Smooth muscle cell of the coronary artery (primary cell): ENCODE measurements at places on chromosomes 4 and X. TPM values are rescaled to one million over a fixed set of nuclear protein-coding genes. Genes with fewer than 3 reads are reported as not detected.

Gene ASB9
- not detected in 2 replicates for total RNA-seq

Gene PNMA6F
- total RNA-seq = not detected in 2 replicates

Gene FGB
- 0.08 TPM in 1 of 2 replicates, not detected in the other for total RNA-seq

Gene GAGE1
- total RNA-seq = not detected in 2 replicates

Gene AFP
- total RNA-seq = 0.23 and 0.59 TPM in 2 replicates

Gene SMIM10
- total RNA-seq = 2.3 and 4.8 TPM in 2 replicates

Gene RNF150
- total RNA-seq = 0.30 and 0.59 TPM in 2 replicates

Gene ADAMTS3
- 1.6 and 5.0 TPM in 2 replicates for total RNA-seq

Gene TEX13D
- total RNA-seq = not detected in 2 replicates

Gene SLC4A4
- 1.6 and 2.9 TPM in 2 replicates for total RNA-seq

Gene MAGEA4
- not detected in 2 replicates for total RNA-seq

Gene CLCN5
- 6.0 and 10.8 TPM in 2 replicates for total RNA-seq

Gene GLRA3
- total RNA-seq = not detected in 2 replicates

Gene PDE6B
- 1.4 TPM in 1 of 2 replicates, not detected in the other for total RNA-seq

Gene KIAA0232
- total RNA-seq = 8.0 and 14.8 TPM in 2 replicates

Gene AFF2
- 0.12 and 2.2 TPM in 2 replicates for total RNA-seq

Gene SLC7A11
- 4.4 and 54.7 TPM in 2 replicates for total RNA-seq

Gene GASK1B
- total RNA-seq = 15.8 and 54.2 TPM in 2 replicates

Gene CLDN34
- not detected in 2 replicates for total RNA-seq

Gene SH3RF1
- 8.7 and 19.5 TPM in 2 replicates for total RNA-seq

Gene TRPC3
- total RNA-seq = under 0.01 and 0.59 TPM in 2 replicates

Gene USP26
- not detected in 2 replicates for total RNA-seq

Gene MSANTD1
- 0.23 and 0.35 TPM in 2 replicates for total RNA-seq

Gene PCYT1B
- total RNA-seq = under 0.01 and 0.23 TPM in 2 replicates

Gene TCEAL2
- 0.12 TPM in 1 of 2 replicates, not detected in the other for total RNA-seq

Gene NSUN7
- not detected in 2 replicates for total RNA-seq

Gene ASB12
- total RNA-seq = not detected in 2 replicates

Gene TAPT1
- total RNA-seq = 12.3 and 13.6 TPM in 2 replicates

Gene SPANXN4
- not detected in 2 replicates for total RNA-seq

Gene ALB
- total RNA-seq = not detected in 2 replicates

Gene HGFAC
- not detected in 2 replicates for total RNA-seq

Gene USO1
- total RNA-seq = 48.7 and 99.5 TPM in 2 replicates

Gene KLB
- total RNA-seq = not detected in 2 replicates

Gene EDA
- total RNA-seq = 0.15 and 0.35 TPM in 2 replicates
